ENCODE measurements at places on chromosomes 7 and 10. TPM values are rescaled to one million over a fixed set of nuclear protein-coding genes. Genes with fewer than 3 reads are reported as not detected.

LRRC27 gene
- total RNA-seq = 15.7 TPM

PILRA gene
- 4.8 TPM for total RNA-seq

FBXO24 gene
- 0.59 TPM for total RNA-seq

DNA sequence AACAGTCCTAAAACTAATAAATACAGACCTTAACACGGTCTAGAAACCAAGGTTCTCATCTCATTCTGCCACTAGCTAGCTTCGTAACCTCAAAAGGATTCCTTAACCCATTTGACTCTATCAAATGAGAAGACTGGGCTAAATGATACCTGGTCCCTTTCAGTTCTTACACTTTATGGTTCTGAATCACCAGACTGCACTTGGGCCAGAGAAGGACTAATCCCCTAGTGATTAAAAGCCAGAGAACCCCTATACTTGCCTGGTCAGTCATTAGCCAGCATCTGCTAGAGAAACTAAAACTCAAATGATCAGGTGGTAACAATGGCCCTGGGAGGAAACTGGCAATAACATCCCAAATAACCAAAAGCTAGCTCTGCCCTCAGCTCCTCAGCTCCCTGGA lies 16.8 kb downstream of the TMEM243 start:
- no peak for DNase-seq

DNA sequence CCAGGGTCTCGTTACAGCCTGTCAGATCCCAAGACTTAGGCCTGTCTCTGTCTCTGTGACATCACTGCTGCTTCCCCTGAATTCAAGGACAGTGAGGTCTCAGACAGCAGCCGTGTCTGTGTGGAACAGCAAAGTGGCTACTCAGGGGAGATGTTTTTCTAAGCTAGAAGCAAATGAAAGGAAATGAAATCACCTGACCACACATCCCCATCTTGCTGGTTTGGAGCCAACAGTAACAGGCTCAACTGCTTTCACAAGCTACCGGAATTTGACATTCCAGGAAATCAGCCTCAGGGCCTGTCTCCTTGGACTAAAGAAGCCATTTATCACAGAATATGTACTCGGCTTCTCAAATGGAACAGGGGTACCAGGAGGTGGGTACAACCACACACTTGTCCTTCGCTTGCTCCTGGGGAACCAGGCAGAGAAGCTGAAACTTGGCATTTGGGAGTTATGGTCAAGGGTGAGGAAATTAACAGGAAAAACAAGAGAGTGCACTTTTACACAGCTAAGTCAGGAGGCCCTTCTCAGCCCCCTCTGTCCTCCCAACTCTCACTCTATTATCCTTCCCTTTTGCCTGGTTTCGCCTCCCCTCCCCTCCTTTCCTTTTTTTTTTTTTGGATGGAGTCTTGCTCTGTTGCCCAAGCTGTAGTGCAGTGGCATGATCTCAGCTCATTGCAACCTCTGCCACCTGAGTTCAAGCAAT lies 73.2 kb downstream of the SPDYE5 start:
- DNase-seq = peak; percentile 25

GRCh38 chr7:132059141-132059540 lies 502.7 kb upstream of the PODXL start:
- no peak for DNase-seq

DNA sequence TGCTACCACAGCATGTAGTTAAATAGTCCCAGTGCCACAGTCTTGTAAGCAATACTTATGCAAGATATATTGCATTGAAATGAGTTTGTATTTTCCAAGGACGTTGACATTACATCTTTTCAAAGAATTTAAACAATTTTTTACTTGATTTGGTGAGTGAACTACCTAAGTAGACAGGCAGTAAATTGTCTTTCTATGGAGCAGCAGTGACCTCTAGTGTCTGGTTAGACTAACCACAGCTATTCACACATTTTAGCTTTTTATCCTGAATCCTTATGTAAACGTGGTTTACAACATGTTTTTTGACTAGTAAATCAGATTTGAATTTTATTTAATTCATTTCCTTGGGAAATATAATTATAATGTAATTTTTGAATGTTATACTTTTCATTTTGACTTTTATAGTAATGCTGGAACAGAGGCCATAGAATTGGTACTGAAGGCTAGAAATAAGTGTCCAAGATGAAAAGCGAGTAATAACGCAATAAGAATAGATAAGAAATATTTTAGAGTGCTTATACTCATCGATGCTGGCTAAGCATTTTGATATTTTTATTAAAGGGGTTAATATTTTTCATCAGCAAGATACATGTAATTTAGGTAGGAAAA lies 5.6 kb downstream of the LRRTM3 start:
- peak; percentile 30 for DNase-seq

- no peak for DNase-seq
These were observed 20.7 kb upstream of the ADRB1 start for GRCh38 chr10:114022766-114023597.

DNA sequence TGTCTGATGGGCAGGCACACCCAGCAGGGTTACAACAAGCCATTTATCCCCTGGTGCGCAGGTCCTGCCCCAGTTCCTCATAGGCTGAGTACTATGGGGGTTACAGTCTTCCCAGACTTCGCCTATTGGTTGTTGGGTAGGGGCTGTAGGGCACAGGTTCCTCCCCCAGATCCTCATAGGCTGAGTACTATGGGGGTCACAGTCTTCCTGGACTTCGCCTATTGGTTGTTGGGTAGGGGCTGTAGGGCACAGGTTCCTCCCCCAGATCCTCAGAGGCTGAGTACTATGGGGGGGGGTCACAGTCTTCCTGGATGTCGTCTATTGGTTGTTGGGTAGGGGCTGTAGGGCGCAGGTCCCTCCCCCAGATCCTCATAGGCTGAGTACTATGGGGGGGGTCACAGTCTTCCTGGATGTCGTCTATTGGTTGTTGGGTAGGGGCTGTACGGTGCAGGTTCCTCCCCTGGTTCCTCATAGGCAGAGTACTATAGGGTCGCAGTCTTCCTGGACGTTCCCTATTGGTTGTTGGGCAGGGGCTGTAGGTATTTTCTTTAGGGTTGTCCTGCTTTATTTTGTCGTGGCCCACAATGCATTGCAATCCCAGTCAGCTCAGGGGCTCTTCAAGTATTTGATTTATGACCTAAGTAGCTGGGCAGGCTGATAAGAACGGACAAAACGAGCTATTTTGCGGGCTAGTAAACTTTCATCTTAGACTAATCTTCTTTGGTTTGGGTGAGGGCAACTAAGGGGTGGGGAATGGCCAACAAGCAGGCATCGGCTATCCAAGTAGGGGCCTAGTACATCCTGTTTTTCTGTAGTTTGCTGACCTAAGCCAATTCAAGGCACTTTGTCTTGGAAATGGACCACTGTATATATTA lies 3.4 kb downstream of the LRRC27 start:
- no peak for DNase-seq

- no peak for DNase-seq
These were observed 17.5 kb downstream of the ATP6V1F start for GRCh38 chr7:128879939-128880746.

ZNF736 gene
- 29.0 TPM for total RNA-seq

GRCh38 chr10:131266936-131267813 lies 44.3 kb downstream of the TCERG1L start:
- DNase-seq = no peak

- no peak for DNase-seq
These were observed 4.4 kb upstream of the UBE2D1 start for GRCh38 chr10:58330431-58330830.

AKR1C4 gene
- total RNA-seq = not detected

EN2 gene
- total RNA-seq = 1.5 TPM

GRCh38 chr7:70710651-70711050 lies 421.3 kb upstream of the GALNT17 start:
- DNase-seq = no peak

GRCh38 chr10:124678557-124679240 lies 65.5 kb downstream of the FAM53B start:
- no peak for DNase-seq

- no peak for DNase-seq
These were observed 23.9 kb downstream of the TNS3 start for GRCh38 chr7:47557694-47558670.

COL13A1 gene
- total RNA-seq = 1.0 TPM

XRCC2 gene
- total RNA-seq = 10.3 TPM

DNA sequence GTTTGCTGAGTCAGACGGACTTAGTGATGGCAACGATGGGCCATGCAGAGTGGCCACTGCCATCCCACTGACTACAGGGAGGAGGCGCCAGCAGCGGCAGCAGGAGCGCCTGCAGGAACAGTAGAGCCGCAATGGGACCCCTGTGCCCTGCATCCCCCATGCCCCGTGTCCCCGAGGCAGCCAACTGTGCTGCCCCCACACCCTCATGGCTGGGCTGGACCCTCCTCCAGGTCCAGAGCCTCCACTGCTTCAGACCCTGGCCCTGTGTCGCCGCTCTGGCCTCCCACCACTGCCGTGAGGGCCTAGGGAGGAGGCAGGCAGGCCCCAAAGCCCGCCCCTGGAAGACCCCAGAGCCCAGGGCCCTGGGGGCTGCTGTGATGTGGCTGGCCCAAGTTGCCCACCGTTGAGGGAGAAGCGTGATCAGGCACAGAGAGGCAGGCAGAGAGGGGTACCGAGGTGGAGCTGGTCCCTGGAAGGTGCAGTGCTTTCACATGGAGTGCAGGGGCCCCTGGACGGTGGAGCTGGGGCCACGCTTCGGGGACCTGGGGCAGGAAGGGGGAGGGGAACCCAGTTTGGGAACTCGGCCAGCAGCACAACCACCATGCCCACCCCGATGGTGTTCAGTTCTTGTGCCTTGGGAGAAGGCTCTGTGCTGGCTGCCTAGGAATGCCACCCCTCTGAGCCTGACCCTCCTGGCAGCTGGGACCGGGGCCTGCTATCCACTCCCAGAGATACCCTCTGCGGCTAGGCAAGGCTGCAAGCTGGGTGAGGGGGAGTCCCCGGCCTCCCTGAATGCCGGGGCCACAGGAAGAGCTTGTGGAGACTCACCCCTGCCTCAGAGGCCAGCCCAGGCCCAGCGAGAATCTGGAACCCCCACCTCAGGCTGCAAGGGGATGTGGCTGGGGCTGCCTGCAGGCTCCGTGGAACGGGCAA lies 32.6 kb downstream of the DKK1 start:
- DNase-seq = no peak

COL1A2 gene
- total RNA-seq = 1.3 TPM
